Dermis blood vessel endothelial cell (primary cell): ENCODE measurements at places on chromosomes 13 and 19. TPM values are rescaled to one million over a fixed set of nuclear protein-coding genes. Genes with fewer than 3 reads are reported as not detected.

The ZNF534 gene
- total RNA-seq: not detected in 2 replicates

The PEAK3 gene
- total RNA-seq: 0.17 and 0.19 TPM in 2 replicates

The ZSCAN22 gene
- total RNA-seq: 3.4 and 3.7 TPM in 2 replicates

The SHISA7 gene
- total RNA-seq: not detected in 2 replicates

The HOOK2 gene
- total RNA-seq: 12.1 and 14.8 TPM in 2 replicates

The CGB2 gene
- not detected in 2 replicates for total RNA-seq

The RAX2 gene
- not detected in 2 replicates for total RNA-seq

The CERS1 gene
- total RNA-seq: 1.0 and 1.3 TPM in 2 replicates

The MUC16 gene
- total RNA-seq: under 0.01 TPM in 1 of 2 replicates, not detected in the other

The OR10H4 gene
- total RNA-seq: not detected in 2 replicates

The CYP2F1 gene
- total RNA-seq: not detected in 2 replicates

The TEX101 gene
- not detected in 2 replicates for total RNA-seq

The C19orf33 gene
- 14.8 TPM in 1 of 2 replicates, not detected in the other for total RNA-seq

The AP2A1 gene
- total RNA-seq: 52.1 and 129 TPM in 2 replicates

The PABPC3 gene
- under 0.01 and 0.14 TPM in 2 replicates for total RNA-seq

The COG6 gene
- total RNA-seq: 22.3 and 25.0 TPM in 2 replicates

The NAPSA gene
- not detected in 2 replicates for total RNA-seq

The KIR2DL3 gene
- total RNA-seq: not detected in 2 replicates

The KASH5 gene
- total RNA-seq: not detected in 2 replicates

The CDC42EP5 gene
- total RNA-seq: 86.9 and 136 TPM in 2 replicates

The POU2F2 gene
- 0.17 and 0.56 TPM in 2 replicates for total RNA-seq

The RNF17 gene
- 0.09 TPM in 1 of 2 replicates, not detected in the other for total RNA-seq

The FBXO17 gene
- total RNA-seq: 15.6 and 17.9 TPM in 2 replicates

The NLRP9 gene
- not detected in 2 replicates for total RNA-seq

The PNMA8B gene
- under 0.01 and 0.17 TPM in 2 replicates for total RNA-seq

The IGFL3 gene
- not detected in 2 replicates for total RNA-seq

The ZSCAN4 gene
- not detected in 2 replicates for total RNA-seq

The ANKRD24 gene
- total RNA-seq: 0.42 and 0.68 TPM in 2 replicates

The TSHZ3 gene
- 0.88 and 3.2 TPM in 2 replicates for total RNA-seq

The NPAS1 gene
- 0.05 and 0.17 TPM in 2 replicates for total RNA-seq

The ZNF578 gene
- 2.9 and 3.2 TPM in 2 replicates for total RNA-seq

The ZNF382 gene
- total RNA-seq: 5.9 and 7.5 TPM in 2 replicates

The SIGLEC11 gene
- total RNA-seq: not detected in 2 replicates
